ENCODE measurements at places on chromosomes 2 and 18. TPM values are rescaled to one million over a fixed set of nuclear protein-coding genes. Genes with fewer than 3 reads are reported as not detected.

DNA sequence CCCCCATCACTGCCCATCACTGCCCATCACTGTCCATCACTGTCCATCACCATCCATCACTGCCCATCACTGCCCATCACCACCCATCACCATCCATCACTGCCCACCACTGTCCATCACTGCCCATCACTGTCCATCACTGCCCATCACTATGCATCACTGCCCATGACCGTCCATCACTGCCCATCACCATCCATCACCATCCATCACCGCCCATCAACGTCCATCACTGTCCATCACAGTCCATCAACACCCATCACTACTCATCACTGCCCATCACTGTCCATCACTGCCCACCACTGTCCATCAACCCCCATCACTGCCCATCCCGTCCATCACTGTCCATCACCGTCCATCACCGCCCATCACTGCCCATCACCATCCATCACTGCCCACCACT is 57.8 kb upstream of the OTOS start:
- DNase-seq: no peak

DNA sequence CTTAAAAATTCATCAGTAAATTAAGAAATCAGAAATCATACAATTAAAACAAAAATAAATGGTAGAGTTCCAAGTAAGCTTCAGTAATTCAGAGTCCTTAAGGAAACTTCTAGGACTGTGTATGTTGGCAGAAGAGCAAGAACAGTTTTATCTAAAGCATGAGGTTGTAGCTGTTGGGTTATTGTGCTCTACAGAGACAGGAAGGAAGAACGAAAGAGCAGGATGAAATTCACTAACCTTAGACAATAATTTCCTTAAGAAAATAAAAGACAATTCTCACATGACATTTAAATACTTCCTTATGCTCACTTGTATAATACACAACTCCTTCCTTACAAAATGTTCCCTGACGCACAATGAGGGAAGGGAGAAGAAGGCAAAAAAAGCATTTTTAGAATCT is 133.4 kb downstream of the STK39 start:
- no peak for DNase-seq

DNA sequence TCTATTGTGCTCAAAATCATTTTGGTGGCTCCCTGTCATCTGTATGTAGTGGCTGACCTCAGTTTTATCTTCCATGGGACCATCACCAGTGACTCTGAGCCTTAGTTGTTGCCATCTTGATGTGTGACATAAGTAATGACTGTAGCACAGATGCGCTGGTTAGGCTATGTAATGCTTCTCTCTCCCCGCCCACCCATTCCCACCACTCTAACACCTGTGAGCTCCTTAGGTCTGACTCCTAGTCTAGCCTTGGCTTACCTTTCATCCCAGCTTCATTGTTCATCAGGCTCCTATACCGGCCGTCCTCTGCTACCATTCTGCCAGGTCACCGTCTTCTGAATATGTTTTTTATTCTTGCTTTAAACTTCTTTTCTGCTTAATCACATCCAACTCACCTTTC is 17.2 kb downstream of the MYO1B start:
- no peak for DNase-seq

DNA sequence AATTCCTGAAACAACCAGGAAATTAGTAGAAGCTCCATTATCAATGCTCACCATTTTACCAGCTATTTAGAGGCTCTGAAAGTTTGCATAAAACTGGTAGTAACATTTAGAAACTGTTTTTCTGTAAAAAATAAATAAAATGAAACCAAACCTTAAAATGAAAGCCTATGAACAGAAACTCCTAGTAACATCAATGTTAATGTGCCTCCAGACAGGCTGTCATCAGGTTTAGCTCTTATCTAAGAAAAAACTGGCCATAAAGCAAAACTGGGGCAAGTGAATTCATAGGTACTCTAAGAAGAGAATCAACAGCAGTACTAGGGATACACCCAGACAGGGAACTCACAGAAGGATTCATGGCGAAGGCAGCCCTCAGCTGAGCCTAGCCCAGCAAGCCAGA is 8.0 kb downstream of the E2F6 start:
- DNase-seq: no peak

GRCh38 chr2:237149425-237149824 is 63.7 kb downstream of the COPS8 start:
- peak; percentile 44 for DNase-seq

GRCh38 chr2:221517696-221518151 is 54.4 kb downstream of the EPHA4 start:
- peak; percentile 88 for DNase-seq

DNA sequence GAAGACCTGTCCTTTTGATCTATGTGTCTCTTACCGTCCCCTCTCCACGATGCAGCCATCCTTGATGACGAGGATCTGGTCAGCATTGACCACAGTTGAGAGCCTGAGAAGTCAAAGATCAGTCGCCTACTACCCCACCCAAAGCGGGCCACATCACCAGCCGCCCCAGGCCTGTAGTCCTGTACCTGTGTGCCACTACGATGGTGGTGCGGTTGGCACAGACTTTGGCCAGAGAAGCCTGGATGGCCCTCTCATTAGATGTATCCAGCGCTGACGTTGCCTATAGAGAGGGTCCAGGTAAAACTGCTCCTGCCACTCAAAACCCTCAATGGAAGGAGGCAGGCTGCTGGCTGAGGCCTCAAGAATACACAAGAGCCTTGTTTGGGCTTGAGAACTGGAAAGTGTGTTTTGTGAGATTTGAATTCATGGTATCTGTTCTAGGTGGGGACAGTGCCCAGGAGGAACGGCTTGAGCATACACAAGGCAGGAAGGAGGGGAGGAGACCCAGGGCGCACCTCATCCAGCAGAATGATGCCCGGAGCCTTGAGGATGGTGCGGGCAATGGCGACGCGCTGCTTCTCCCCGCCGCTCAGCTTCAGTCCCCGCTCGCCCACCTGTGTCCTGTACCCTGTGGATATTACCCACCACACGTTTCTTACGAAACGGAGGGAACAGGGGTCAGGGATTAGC is 3.8 kb downstream of the ZFAND2B start:
- DNase-seq: no peak

EFEMP1 gene
- total RNA-seq: 164 TPM

RAB1A gene
- total RNA-seq: 114 TPM

SERPINB3 gene
- not detected for total RNA-seq

EEF1B2 gene
- total RNA-seq: 672 TPM

DAW1 gene
- total RNA-seq: 1.4 TPM

Data from IMR-90 (cell line).